ENCODE measurements at places on chromosomes 12 and 14.

GRCh38 chr12:105555556-105556295 lies 225.2 kb downstream of the C12orf75 start:
- DNase-seq: no peak

DNA sequence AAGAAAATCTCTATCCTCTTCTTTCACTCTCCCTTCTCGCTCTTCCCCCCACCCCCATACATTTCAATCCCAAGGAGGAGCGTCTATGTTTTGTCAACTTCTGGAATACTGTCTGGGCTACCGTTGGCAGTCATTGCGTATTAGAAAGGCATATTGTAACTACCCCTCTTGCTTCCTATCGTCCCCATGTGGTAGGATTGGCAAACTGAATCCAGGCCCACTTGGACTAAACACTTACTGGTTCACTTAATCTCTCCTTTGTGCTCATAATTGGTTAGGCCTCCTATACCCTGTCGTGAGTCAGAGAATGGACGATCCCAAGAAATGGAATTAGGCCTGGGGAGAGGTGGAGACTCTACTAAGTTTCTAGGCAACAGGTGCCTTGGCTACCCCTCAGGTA lies 68.8 kb upstream of the SLC8A3 start:
- no peak for DNase-seq

DNA sequence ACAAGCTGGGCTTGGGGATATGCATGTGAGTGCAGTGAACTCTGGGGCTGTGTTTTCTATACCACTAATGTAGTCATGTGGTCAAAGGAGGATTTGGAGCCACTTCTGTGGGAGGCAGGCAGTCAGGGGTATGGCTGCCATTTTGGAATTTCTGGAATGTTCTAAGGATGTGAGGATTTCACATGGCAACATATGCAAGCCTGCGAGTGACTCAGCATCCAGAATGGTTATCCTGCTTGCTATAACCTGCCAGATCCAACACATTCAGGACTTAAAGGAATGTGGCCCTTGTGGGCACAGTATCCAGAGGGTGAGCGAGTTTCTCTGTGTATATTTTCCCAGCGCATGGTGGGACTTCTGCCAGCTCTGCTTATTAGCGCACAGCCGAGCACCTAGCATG lies 249.2 kb upstream of the PWP1 start:
- no peak for DNase-seq

DNA sequence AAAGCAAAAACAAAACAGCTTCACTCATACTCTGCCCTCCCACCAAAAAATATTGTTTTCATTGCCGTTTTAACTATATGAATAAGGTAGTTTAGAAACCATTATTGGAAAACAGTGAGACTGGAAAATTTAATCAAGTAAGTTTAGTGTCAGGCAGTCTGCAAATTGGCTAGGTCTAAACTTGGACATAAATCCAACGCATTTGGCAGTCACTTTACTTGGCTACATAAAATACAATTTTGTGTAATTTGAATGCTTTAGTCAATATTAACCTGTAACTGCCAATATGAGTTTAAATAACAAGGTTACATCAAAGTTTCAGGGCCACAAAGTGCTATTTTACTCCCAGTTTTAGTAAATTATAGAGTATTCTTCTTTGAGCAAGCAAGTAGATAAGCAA lies 202.3 kb upstream of the SLC38A2 start:
- no peak for DNase-seq

- no peak for DNase-seq
These were observed 1.8 kb upstream of the FAM222A start for GRCh38 chr12:109711596-109712461.

DNA sequence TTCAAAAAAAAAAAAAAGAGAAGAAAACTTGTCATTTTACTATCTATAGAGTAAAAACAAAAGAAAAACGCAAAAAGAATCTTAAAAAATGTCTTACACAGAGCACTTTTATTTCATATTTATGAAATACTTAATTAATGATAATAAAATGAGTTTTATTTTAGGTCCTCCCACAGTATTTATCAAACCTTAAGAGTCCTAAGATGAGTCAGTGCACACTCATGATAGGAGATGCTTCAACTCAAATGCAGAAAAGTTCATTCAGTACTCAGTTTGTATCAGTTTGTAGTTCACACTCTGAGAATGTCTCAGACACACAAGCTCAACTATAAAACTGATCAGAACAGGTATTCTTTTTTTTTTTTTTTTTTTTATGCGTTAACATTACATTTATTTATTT lies 41.7 kb downstream of the TRIM9 start:
- no peak for DNase-seq

DNA sequence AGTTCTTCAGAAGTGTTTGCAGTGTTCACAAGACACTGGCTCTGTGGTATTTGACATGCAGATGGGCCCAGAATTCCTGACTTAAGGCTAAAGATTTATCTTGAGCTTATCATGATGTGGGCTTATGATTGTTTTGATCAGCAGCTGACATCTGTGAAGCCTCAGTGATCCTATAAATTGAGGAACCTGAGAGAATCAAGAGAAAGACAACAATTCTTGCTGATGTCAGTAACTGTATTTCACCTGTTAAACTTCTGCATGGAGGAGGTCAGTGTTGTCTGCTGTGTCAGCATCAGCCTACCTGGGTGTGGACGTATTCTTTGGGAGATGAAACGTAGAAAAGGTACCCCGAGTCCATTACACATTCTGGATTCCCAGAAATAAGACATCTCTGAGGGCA lies 33.3 kb downstream of the TRAF3 start:
- DNase-seq: no peak

DNA sequence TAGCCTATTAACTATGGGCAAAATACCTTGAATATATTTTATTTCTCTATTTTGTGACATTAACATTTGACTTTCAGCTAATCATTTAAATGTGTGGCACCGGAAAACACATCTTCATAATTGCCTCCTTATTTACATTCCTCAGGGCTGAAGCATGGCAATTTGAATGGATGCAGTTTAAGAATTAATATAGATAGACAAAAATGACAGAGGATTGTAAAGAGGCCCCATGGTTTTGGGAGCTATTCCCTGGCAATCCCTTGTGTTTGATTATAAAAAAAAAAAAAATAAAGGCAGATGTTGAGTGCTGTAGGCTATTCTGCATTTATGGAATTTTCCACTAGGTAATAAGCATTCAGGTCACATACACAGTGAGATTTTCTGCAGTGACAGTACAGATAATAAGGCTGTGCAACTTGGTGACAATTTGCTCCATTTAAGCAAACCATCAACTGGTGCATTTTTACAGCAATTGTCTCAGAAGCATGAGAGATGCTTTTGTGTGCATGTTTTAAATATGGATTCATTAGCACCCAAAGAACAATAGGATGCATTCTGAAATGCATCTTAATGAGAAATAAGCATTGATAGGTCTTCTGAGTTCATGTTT lies 123.2 kb upstream of the SLC38A4 start:
- no peak for DNase-seq

DNA sequence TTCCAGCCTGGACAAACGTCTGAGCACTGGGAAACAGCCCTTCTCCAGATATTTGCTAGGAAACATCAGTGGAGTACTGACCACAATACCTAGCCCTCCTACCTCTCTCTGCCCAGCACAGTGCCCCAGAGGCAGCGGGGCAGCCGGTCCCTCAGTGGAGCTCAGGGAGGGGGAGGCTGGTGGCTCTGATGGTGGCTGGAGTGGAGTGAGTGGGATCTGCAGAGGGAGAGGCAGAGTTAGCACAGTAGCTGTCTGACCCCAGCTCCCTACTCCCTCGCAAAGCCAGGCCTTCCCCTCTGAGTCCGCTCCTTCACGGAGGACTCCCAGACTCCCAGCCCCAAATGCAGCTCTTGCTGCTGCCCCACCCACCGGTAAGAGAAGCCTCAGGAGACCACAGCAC lies 30.0 kb downstream of the NCKAP5L start:
- DNase-seq: no peak

DNA sequence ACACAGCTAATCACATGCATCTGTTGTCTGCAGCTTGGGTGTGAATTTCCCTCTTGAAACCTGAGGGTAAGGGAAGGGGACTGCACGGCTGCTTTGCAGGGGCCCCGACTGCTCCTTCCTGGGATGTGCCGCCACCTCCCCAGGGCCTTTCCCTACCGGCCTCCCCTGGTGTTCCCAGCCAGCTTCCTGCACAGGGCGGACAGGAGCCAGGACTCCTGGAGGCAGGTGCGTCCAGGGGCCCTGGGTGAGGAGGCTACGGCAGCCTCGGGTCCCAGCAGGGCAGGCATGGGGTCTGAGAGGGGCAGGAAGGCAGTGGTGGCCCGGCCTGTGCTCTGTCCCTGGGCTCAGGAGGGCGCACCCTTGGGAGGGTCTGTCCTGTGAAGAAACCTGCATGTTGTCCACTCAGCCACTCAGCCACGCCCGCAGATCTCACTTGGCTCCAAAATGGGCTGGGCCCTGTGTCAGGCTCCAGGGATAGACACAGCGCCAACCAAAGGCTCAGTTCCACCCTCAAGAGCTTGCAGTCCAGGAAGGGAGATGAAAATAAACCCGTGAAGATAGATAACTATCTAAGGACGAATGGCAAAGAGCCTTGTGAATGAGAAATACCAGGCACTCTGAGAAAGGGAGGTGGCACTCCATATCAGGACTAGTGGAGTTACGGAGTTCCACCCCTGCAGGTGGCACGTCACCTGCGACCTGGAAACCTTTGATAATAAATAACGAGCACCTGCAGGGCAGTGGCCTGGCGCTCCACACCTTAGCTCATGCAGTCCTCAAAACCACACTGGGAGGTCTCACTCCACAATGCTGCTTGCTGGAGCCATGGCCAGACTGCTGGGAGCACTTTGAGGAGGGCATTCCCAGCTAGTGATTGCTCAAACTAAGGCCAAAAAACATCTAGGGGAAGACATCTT lies 427.4 kb downstream of the AACS start:
- DNase-seq: no peak

- DNase-seq: no peak
These were observed 18.0 kb upstream of the CRY1 start for GRCh38 chr12:107111314-107111713.

GRCh38 chr12:89216211-89216952 lies 135.9 kb downstream of the DUSP6 start:
- DNase-seq: no peak

GRCh38 chr14:21084396-21084795 lies 14.1 kb downstream of the ZNF219 start:
- DNase-seq: peak; percentile 51

- peak; percentile 96 for DNase-seq
These were observed at the start of gene CDK2 for GRCh38 chr12:55966408-55967281. Gene CDK2 (plus strand): TSS chr12:55966830. CDS start chr12:55967009, 179 bp downstream.

GRCh38 chr12:91017043-91017442 lies 12.3 kb upstream of the EPYC start:
- DNase-seq: no peak

- DNase-seq: no peak
These were observed 58.6 kb downstream of the ACSS3 start for GRCh38 chr12:81136519-81136918.

DNA sequence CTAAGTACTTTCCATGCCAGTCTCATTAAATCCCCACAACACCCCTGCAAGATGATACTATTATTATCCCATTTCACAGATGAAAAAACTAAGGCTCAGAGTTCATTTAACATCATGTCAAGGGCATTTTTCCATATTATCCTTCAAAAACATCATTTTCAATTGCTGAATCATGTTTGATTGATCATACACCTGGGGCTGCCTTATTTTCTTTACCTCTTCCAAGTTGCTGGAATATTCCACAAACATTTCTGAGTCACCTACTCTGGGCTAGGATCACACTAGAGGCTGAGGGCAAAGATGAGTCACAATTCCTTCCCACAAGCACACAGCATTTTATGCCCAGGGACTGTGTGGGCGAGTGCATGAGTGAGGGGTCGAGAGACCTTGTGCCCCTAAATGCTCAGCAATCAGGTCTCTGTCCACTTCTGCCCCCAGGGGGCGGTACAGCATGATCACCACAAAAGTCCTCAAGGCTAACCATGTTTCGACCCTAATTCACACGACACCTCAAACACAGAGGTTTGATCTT lies 14.1 kb upstream of the TMEM119 start:
- DNase-seq: no peak

DNA sequence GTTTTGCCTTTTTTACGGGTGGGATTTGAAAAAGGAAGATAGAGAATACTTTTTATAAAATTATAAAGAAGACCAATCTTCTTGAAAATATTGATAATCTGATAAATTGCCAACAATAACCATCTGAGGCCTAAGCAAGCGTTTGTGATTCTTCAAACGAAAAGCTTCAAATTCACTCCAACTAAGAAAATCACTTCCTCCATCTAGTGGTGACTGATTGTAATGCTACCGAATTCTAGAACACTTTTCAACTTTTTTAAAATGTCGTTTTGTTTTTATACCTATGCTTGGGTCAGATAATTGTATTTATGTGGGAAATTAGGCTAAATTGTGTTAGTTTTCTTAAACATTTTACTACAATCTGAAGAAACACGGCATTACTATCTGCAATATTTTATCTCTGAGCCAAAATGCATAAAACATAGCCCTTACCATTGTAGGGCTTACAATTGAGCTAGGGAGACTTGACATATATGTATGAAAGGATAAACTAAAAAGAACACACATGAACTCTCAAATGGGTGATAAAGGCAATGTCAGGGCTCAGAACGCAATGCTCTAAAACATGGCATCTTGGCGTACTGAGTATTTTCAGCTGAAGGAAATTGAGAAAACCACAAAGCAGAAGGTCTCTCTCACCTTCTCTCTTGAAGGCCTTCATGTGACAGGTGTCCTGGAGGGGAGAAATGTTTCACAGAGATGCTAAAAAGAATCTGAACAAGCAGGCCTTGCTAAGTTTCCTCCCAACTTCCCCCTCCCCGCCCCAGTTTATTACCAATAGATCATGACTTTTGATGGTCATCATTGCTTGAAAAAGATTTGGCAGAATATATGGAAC lies 36.8 kb upstream of the G2E3 start:
- DNase-seq: no peak

GRCh38 chr12:54418441-54419087 lies 502 bp downstream of the ITGA5 start:
- DNase-seq: no peak

- DNase-seq: no peak
These were observed 29.0 kb upstream of the MED13L start for GRCh38 chr12:116306506-116306905.

DNA sequence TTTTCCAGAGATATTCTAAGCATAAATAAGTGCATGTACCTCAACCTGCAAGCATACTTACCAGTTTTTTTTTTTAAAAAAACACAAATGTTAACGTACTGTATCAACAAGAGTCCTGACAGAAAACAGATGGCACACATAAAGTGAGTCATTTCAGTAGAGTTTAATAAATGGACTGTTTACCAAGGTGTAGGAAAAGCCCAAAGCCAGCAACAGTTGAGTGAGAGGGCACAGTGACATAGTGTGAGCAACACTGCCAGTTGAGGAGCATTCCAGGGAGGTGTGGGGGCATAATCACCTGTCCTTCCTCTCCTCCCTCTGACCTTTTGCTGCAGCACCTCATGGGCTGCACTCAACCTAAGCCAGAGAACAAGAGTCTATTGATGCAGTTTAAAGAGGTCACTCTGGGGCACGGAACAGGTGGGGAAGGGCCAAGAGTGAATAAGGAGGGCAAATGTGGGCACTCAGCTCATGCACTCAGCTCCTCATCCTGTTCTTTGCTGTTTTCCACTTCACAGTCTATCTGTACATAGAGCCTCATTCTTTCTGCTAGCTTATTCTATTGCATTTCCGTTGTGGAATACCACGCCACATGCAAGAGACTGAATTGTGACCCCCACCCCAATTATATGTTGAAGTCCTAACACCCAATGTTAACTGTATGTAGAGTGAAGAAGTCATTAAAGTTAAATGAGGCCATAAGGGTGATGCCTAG lies 29.3 kb downstream of the DHRS2 start:
- no peak for DNase-seq

- peak; percentile 90 for DNase-seq
These were observed 69.6 kb downstream of the MOK start for GRCh38 chr14:102235275-102235897.

GRCh38 chr12:55061024-55061423 lies 41.2 kb downstream of the NEUROD4 start:
- DNase-seq: no peak

- no peak for DNase-seq
These were observed 458 bp upstream of the DCTN2 start for GRCh38 chr12:57547288-57548012.
